Fibroblast of villous mesenchyme (primary cell): ENCODE measurements at places on chromosomes 7 and 10. TPM values are rescaled to one million over a fixed set of nuclear protein-coding genes. Genes with fewer than 3 reads are reported as not detected.

Gene MINDY4
- total RNA-seq: 11.0 and 17.3 TPM in 2 replicates

Gene KCND2
- total RNA-seq: 16.1 and 17.3 TPM in 2 replicates

GRCh38 chr10:127384532-127384931, 164.6 kb upstream of the NPS start:
- DNase-seq: no peak

DNA sequence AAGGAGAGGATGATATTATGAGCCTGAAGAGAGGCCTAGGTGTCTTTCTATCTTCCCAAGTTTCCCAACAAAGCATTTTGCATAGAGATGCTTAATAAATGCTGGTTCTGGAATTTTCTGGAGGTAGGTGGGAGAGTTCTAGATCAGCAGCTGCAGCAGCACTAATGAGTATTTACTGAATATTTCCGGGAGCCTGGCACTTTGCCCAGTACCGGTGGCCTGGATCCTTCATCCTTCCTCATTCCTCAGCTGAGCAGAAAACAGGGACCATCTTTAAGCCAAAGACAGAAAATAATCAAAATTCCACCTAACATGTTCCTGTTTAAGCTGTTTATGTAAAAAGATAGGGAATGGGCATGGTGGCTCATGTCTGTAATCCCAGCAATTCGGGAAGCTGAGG, 813.2 kb upstream of the AUTS2 start:
- no peak for DNase-seq

GRCh38 chr7:95596198-95597063, at the start of gene PDK4:
Gene PDK4 (minus strand): TSS chr7:95596516. CDS start chr7:95596293, 223 bp downstream.
- DNase-seq: peak; percentile 84

- DNase-seq: no peak
Observed at GRCh38 chr7:154569916-154570315, 433.0 kb downstream of the PAXIP1 start.
